ENCODE measurements at places on chromosomes 11 and 22.

- DNase-seq = peak; percentile 62
- no peaks in the 10 kb centered on the region for H3K27me3 ChIP-seq
- no peaks in the 10 kb centered on the region for H3K36me3 ChIP-seq
- peak overlapping the region; percentile 93 for H3K4me3 ChIP-seq
- H3K4me1 ChIP-seq = peaks cover 5% of the 10 kb centered on the region
- H3K27ac ChIP-seq = no peak overlapping the region
Measured at GRCh38 chr11:113874581-113875233, 665 bp downstream of the USP28 start.

DNA sequence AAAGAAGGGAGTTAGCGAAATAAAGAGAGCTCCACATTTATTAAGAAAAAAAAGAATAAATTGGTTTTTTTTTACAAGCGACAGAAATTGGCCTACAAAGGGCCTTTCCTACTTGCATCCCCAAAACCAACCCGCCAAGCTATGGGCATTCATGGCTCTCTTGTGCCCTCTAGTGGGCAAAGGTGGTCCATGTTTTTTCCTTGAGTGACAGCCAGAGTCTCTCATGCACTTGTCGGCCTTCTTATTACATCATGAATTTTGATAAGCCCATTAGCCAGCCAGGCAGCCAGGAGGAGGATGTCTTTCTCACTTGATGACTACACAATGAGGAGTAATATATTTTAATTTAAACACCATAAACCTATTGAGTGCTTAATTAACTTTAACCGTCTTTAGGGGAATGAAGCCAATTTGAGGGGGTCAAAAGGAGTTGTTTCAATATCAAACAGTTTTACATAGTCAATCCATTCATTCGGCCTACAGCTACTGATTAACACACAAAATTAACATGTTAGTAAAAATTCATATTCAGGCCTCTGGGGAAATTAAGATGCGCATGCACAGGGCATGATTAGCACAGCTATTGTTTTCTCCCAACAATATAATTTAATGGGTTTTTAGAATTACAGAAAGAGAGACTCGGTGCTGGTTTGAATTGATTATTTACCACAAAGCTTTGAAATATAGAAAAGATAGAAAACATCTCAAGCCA lies 85.5 kb downstream of the RCN1 start:
- H3K27me3 ChIP-seq = peaks cover 25% of the 10 kb centered on the region
- H3K4me1 ChIP-seq = no peaks in the 10 kb centered on the region
- H3K36me3 ChIP-seq = no peaks in the 10 kb centered on the region
- DNase-seq = peak; percentile 80
- H3K27ac ChIP-seq = no peak overlapping the region
- no peak overlapping the region for H3K4me3 ChIP-seq

- no peak for DNase-seq
- H3K27me3 ChIP-seq = peaks cover 19% of the 10 kb centered on the region
- H3K4me1 ChIP-seq = no peaks in the 10 kb centered on the region
- no peak overlapping the region for H3K27ac ChIP-seq
Measured at GRCh38 chr22:43435851-43436811, 24.3 kb downstream of the MPPED1 start.

- peaks cover 2% of the 10 kb centered on the region for H3K4me1 ChIP-seq
- H3K27me3 ChIP-seq = peaks cover 81% of the 10 kb centered on the region
- no peak overlapping the region for H3K4me3 ChIP-seq
Measured at GRCh38 chr22:22342697-22343580, 98.4 kb downstream of the VPREB1 start.

DNA sequence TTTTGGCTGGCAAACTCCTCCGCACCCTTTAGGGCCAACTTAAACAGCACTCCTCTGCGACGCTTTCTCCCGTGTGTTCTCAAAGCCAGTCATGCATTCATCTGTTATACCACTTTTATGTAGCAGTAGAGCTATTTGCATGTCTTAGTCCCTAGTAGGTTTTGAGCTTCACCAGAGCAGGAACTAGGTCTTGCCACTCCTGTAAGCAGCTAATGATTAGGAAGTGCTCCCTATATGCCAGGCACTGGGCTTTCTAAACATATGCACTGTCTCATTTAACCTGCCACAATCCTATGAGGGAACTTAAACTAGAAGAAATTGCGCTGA lies 180.8 kb downstream of the DBX1 start:
- no peak for DNase-seq
- H3K4me1 ChIP-seq = peaks cover 11% of the 10 kb centered on the region
- H3K36me3 ChIP-seq = peaks cover 7% of the 10 kb centered on the region
- no peaks in the 10 kb centered on the region for H3K27me3 ChIP-seq
- peak overlapping the region; percentile 45 for H3K27ac ChIP-seq

DNA sequence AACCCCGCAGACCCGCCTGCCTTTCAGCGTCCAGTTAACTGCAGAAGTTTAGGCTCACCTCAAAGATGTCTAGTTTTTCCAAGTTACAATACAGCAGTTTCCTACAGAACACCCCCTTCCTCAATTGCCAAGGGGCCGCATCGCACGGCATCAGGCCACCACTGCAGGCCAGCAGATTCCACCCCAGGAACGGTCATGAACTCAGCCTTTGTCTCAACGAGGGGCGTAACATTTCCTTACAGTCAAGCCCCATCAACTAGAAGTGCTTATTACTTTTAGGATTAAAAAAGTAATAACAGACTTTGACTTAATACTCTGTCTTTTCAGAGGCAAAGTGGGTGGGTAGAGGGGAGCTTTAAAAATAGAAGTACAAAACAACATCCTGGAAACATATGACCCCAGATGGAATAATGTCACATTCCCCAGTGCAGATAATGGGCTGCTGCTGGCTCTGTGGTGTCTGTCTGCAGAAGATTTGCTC lies 36.3 kb downstream of the PPP2R1B start:
- peaks cover 37% of the 10 kb centered on the region for H3K4me1 ChIP-seq
- peak; percentile 42 for DNase-seq
- no peak overlapping the region for H3K27ac ChIP-seq
- no peak overlapping the region for H3K4me3 ChIP-seq

DNA sequence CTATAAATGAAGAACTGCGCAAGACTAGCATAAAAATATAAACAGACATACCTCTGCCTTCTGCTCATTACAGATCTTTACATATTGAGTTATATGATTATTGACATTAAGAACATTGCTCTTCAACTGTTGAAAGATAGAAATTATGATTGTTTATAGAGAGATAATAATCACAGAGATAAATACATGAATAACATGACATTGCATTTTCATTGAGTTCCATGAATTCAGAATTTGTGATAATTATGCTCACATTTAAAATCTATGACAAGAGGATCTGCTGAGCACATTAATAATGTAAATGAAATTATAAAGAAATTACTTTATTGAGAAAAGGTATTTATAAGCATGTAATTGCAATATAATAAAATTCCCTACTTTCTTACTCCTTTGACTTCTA lies 24.8 kb downstream of the KIF18A start:
- H3K27me3 ChIP-seq = no peaks in the 10 kb centered on the region
- DNase-seq = no peak
- H3K4me3 ChIP-seq = no peak overlapping the region
- H3K4me1 ChIP-seq = no peaks in the 10 kb centered on the region
- H3K27ac ChIP-seq = no peak overlapping the region

GRCh38 chr11:92636543-92637188 lies 332.8 kb upstream of the MTNR1B start:
- H3K27me3 ChIP-seq = no peaks in the 10 kb centered on the region
- H3K36me3 ChIP-seq = no peaks in the 10 kb centered on the region
- no peaks in the 10 kb centered on the region for H3K4me1 ChIP-seq

- peaks cover 3% of the 10 kb centered on the region for H3K4me1 ChIP-seq
- DNase-seq = no peak
- H3K27ac ChIP-seq = no peak overlapping the region
Measured at GRCh38 chr11:36394926-36395325, 98.8 kb downstream of the PRR5L start.

- H3K27ac ChIP-seq = no peak overlapping the region
- peak; percentile 31 for DNase-seq
- no peaks in the 10 kb centered on the region for H3K36me3 ChIP-seq
- H3K4me1 ChIP-seq = peaks cover 23% of the 10 kb centered on the region
Measured at GRCh38 chr11:12272821-12273617, 104.4 kb upstream of the PARVA start.

DNA sequence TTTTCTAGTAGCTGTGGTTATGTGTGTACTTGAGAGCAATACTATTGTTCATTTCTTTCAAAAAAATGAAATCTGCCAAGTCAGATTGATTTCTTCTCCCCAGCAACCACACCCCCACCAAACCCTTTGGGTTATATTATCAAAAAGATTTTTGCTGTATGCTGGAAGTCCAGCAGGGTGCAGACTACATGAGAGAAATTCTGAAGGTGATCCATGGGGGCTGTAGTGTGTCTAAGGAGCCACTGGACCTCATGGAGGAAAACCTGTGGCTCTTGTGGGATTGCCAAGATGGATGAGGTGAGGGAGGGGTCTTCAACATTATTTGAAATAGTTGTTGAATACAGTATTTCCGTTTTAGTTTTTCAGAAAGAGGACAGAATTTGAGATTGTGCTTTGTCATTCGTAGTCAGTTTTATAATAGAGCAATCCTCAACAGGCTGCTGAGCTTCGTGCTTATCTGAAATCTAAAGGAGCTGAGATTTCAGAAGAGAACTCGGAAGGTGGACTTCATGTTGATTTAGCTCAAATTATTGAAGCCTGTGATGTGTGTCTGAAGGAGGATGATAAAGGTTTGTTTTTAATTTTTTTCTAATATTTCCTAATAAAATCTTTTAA lies 3.1 kb downstream of the EIF3M start:
- peak; percentile 47 for DNase-seq
- peaks cover 42% of the 10 kb centered on the region for H3K36me3 ChIP-seq
- H3K27me3 ChIP-seq = no peaks in the 10 kb centered on the region
- no peak overlapping the region for H3K27ac ChIP-seq
- peaks cover 3% of the 10 kb centered on the region for H3K4me1 ChIP-seq

Data from mesenchymal stem cell (in vitro differentiated cells and primary cell).